Psoas muscle (tissue), 8 donors: ENCODE measurements at places on chromosomes 1 and 21. TPM values are rescaled to one million over a fixed set of nuclear protein-coding genes. Genes with fewer than 3 reads are reported as not detected.
A peak's percentile ranks its signal among the peaks of the same experiment; 100 is the strongest.

DNA sequence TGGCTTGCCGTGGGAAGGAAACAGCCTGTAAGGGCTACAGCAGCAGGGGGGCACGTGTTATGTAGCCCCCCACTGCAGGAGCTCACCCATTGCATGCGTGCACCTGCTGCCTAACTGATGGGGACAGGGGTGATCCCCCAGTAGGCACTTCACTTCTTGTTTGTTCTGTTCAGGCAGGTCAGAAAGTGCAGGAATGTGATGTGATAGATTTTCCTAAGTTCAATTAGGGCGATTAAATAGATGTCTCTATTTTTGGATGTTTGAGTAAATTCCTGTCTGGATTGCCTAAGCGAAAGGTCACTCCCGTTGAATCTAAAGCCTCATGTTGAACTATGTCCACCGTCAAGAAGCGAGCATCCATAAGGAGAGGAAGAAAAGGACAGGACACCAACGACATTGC is 78.8 kb upstream of the LPGAT1 start:
- no peak overlapping the region for H3K4me3 ChIP-seq
- no peak overlapping the region for H3K27ac ChIP-seq

Gene LCE2C
- not detected for total RNA-seq

DNA sequence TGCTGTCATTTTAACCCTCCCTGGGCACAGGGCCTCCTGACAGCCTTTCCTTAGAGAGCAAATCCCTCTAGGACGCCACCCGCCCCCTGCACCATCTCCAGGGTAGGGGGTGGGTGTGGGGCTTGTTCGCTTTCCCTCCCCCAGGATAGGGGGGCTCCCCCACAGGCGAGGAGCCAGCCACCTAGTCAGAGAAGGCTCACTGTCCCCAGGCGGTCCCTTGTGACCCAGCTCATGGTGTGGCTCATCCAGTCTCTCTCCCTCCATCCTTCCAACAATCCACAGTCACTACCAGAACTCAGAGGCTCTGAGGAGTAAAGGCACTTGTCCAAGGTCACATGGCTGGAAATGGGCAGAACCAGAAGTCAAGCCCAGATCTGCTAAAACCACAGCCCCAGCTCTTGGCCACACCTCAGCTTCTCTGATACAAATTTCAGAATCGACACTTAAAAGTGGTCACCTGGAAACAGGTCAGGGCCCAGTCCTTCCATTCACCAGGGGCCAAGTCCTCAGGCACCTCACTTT is 89.8 kb downstream of the MRPL37 start:
- H3K4me1 ChIP-seq = peaks cover 71% of the 10 kb centered on the region
- DNase-seq = no peak
- peak overlapping the region; percentile 90 for H3K27ac ChIP-seq
- H3K27me3 ChIP-seq = no peaks in the 10 kb centered on the region

GRCh38 chr1:157585984-157586383 is 11.9 kb downstream of the FCRL4 start:
- H3K4me1 ChIP-seq = no peaks in the 10 kb centered on the region
- no peak overlapping the region for H3K27ac ChIP-seq
- DNase-seq = no peak

DNA sequence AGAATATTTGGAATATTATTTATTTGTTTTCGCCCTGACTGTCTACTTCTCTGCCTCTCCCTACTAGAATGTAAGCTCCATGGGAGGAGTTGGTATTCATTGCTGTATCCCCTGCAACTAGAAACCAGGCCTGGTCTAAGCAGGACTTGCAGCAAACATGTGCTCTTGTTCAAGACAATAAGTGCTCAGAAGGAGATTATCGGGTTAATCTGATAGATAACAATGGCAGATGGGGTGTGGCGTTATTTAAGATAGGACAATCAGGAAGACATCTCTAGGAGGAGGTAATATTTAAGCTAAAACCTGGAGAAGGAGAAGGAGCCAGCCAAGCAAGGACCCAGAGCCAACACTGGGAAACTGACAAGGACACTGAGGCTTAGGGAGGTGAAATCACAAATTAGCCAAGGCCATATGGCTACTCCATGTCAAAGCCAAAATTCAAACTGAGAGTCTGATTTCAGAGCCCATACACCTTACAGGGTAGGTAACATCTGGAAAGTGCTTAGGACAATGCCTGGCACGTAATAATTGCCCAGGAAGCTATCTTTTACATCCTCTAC is 41.5 kb downstream of the STYXL2 start:
- H3K36me3 ChIP-seq = no peaks in the 10 kb centered on the region
- peak overlapping the region; percentile 62 for H3K27ac ChIP-seq
- no peak for DNase-seq
- no peaks in the 10 kb centered on the region for H3K27me3 ChIP-seq

Gene S100A14
- 0.22 TPM for total RNA-seq

DNA sequence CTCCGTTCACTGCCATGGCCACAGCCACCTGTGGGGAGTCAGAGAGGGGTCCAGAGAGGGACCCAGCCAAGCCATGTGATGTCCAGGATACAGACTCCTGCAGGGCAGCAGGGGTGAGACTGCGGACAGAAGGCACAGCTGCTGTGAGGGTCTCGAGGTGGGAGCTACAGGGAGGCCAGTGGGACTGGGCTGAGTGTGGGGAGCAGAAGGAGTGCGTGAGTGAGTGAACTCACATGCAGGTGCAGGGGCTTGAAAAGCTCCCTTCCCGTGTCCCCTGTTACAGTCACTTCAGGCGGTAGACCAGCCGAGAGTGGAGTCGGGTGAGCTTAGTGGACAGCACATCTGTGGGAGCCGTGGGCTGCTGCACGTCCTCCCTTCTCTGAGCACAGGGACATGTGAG is 42.4 kb downstream of the S100B start:
- H3K4me3 ChIP-seq = no peak overlapping the region
- H3K27me3 ChIP-seq = no peaks in the 10 kb centered on the region
- H3K36me3 ChIP-seq = no peaks in the 10 kb centered on the region
- H3K27ac ChIP-seq = no peak overlapping the region
- no peak for DNase-seq

DNA sequence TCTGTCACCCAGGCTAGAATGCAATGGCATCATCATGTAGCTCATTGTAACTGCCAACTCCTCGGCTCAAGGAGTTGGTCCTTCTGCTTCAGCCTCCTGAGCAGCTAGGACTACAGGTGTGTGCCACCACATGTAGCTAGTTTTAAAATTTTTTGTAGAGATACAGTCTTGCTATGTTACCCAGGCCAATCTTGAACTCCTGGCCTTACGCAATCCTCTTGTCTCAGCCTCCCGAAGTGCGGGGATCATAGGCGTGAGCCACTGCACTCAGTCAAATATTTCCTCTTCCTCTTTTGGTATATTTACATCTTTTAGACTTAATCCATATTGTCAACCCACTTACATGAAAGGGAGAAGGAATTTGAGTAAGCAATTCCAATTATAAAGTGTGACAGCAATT is 121.1 kb downstream of the EVI5 start:
- H3K4me1 ChIP-seq = no peaks in the 10 kb centered on the region
- H3K36me3 ChIP-seq = peaks cover 14% of the 10 kb centered on the region
- no peak overlapping the region for H3K27ac ChIP-seq
- no peak for DNase-seq
- no peak overlapping the region for H3K4me3 ChIP-seq

GRCh38 chr1:116674751-116675150 is 7.2 kb upstream of the IGSF3 start:
- H3K4me1 ChIP-seq = no peaks in the 10 kb centered on the region
- no peak for DNase-seq
- H3K27ac ChIP-seq = no peak overlapping the region

DNA sequence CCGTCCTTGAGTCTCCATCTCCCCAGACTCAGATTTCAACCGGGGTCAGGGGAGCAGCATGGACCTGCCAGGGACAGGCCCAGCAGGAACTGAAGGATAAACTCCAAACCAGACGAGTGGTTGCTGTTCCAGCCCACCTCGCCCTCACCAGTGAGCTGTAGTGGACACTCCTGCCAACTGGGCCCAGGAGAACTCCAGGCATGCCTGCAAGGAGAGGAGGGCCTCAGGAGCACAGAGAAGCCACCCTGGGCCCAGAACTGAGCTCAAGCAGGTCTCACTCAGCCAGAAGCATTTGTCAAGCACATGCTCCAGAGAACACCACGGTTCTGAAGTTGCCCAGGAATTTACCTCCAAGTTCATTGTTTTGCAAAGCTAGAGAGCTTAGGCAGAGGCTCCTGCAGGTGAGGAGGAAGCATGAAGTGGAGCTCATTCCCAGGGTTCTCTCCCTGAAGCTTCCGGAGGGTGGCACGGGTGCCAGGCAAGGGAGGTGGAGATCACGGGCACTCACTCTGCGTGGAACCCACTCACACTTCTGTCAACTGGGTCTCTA is 61.0 kb downstream of the MATN1 start:
- no peak overlapping the region for H3K27ac ChIP-seq
- peaks cover 3% of the 10 kb centered on the region for H3K4me1 ChIP-seq
- H3K4me3 ChIP-seq = no peak overlapping the region

DNA sequence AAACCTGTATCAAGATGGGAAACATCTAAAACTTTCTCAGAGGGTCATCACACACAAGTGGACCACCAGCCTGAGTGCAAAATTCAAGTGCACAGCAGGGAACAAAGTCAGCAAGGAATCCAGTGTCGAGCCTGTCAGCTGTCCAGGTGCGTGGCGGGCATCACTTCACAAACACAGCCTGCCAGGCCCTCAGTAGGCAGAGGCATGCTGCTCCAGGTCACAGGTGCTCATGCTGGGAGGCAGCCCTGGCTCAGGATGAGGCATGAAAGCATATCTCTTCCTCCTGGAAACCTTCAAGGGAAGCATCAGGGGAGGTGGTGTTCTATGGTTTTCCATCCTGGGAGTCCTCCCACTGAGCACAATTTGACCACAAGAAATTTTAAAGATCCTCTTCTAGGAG is 6.3 kb downstream of the CD2 start:
- H3K4me1 ChIP-seq = no peaks in the 10 kb centered on the region
- no peaks in the 10 kb centered on the region for H3K36me3 ChIP-seq
- H3K27me3 ChIP-seq = no peaks in the 10 kb centered on the region
- DNase-seq = no peak

Gene CZIB
- total RNA-seq = 52.7 TPM

- peaks cover 3% of the 10 kb centered on the region for H3K27me3 ChIP-seq
- no peak overlapping the region for H3K4me3 ChIP-seq
These were observed 83.2 kb upstream of the CNTN2 start for GRCh38 chr1:204959836-204960235.

- H3K4me3 ChIP-seq = no peak overlapping the region
- no peak overlapping the region for H3K27ac ChIP-seq
- no peak for DNase-seq
- no peaks in the 10 kb centered on the region for H3K36me3 ChIP-seq
These were observed 54.3 kb upstream of the RAB3GAP2 start for GRCh38 chr1:220326578-220326977.

- no peak overlapping the region for H3K27ac ChIP-seq
- no peak for DNase-seq
- no peaks in the 10 kb centered on the region for H3K4me1 ChIP-seq
- no peaks in the 10 kb centered on the region for H3K36me3 ChIP-seq
- H3K4me3 ChIP-seq = no peak overlapping the region
- no peaks in the 10 kb centered on the region for H3K27me3 ChIP-seq
These were observed 529.5 kb downstream of the COL11A1 start for GRCh38 chr1:102578804-102579203.

Gene SPRR2F
- total RNA-seq = not detected

- no peak for DNase-seq
- peak overlapping the region; percentile 90 for H3K27ac ChIP-seq
- H3K4me3 ChIP-seq = peak overlapping the region; percentile 5
- peaks cover 40% of the 10 kb centered on the region for H3K4me1 ChIP-seq
- H3K27me3 ChIP-seq = no peaks in the 10 kb centered on the region
These were observed 2.8 kb upstream of the H6PD start for GRCh38 chr1:9231648-9232332.

Gene LYSMD1
- total RNA-seq = 12.3 TPM

GRCh38 chr1:115423776-115424175 is 85.7 kb upstream of the NGF start:
- no peaks in the 10 kb centered on the region for H3K27me3 ChIP-seq
- no peak overlapping the region for H3K4me3 ChIP-seq
- no peak for DNase-seq

- H3K4me3 ChIP-seq = no peak overlapping the region
- H3K4me1 ChIP-seq = no peaks in the 10 kb centered on the region
- no peak overlapping the region for H3K27ac ChIP-seq
- no peak for DNase-seq
These were observed 6.5 kb downstream of the AK5 start for GRCh38 chr1:77288275-77288674.

Gene MIXL1
- not detected for total RNA-seq

DNA sequence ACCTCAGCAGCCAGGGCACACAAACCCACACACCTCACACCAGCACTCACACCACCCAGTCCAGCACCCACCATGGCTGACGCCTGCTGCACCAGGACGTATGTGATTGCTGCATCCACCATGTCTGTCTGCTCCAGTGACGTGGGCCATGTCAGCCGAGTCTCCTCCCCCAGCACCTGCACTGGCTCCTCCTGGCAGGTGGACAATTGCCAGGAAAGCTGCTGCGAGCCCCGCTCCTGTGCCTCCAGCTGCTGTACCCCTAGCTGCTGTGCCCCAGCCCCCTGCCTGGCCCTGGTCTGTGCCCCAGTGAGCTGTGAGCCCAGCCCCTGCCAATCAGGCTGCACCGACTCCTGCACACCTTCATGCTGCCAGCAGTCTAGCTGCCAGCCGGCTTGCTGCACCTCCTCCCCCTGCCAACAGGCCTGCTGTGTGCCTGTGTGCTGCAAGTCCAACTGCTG is at the start of gene KRTAP10-8:
Gene KRTAP10-8, plus strand, starts transcription at position 51 of the 458 bp plus-strand sequence. Its CDS starts 22 bp downstream, at position 73.
- no peak within 1 kb of the TSS for H3K27ac ChIP-seq
- DNase-seq = peak; percentile 38
- H3K4me3 ChIP-seq = no peak within 1 kb of the TSS
- no peaks in the 10 kb centered on the region for H3K27me3 ChIP-seq
- no peaks in the 10 kb centered on the region for H3K4me1 ChIP-seq

Gene ARHGEF16
- 0.47 TPM for total RNA-seq

Gene DHRS3
- total RNA-seq = 78.7 TPM

DNA sequence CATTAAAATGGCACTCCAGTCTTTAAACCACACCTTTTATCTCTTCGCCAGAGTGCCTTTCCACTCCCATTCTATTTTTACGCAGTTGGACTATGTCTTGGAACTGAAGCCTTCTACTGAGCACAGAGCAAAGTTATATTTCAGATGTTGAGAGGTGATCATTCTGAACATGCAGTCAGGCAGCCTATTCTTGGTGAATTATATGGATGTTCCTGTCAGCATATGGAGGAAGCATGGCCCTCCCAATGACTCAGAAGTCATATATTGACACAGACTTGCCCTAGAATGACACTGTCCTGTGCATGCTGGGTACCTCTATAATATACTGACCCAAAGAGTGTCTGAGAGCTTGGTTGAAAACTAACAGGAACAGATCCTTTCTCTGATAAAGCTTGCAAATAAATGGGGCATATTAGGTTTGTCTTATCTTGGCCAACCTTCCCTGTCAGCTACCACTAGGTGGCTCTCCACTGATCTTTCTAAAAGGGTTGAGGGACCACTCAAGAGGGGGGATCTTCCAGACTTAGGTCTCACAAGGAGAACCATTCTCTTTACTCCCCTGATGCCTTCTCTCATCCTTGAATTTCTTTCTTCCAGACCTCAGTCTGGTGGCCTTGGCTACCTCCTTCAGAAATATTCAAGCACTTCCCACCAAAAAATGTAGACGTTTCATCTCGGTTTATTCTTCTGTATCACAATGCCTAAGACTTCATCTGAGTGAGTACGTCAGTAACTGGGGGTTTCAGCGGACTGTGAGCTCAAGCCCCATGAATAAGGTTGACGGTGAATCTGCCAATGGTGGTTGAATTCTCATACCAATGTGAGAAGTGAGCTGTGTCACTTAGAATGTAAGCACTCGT is 11.8 kb upstream of the ALG14 start:
- H3K4me1 ChIP-seq = peaks cover 13% of the 10 kb centered on the region
- H3K4me3 ChIP-seq = no peak overlapping the region
- H3K36me3 ChIP-seq = no peaks in the 10 kb centered on the region
- H3K27me3 ChIP-seq = no peaks in the 10 kb centered on the region
- peak overlapping the region; percentile 7 for H3K27ac ChIP-seq

- H3K36me3 ChIP-seq = no peaks in the 10 kb centered on the region
- H3K27ac ChIP-seq = no peak overlapping the region
- DNase-seq = no peak
- H3K27me3 ChIP-seq = no peaks in the 10 kb centered on the region
These were observed 334.2 kb upstream of the CAMK1G start for GRCh38 chr1:209249280-209249670.
